ENCODE measurements at places on chromosomes 7 and 10.

GRCh38 chr7:132878204-132878919, 203.5 kb downstream of the CHCHD3 start:
- DNase-seq = no peak

DNA sequence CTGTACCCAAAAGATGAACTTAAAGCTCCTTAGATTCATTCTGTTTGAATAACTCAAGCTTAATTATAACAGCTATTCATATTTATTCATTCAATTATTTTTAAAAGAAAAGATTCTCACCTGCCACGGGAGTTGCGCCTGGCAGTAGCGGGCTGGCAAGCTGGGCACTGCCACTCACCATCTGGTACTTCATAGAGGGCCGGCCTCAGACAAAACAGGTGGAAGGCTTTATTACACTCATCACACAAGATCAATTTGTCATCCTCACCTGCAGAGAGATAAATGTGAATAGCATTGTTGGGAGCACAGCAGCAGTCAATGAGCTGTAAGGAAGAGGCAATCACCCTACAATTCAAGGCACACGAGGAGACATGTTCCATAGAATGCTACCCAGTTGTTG, 15.8 kb downstream of the FZD9 start:
- no peak for DNase-seq

DNA sequence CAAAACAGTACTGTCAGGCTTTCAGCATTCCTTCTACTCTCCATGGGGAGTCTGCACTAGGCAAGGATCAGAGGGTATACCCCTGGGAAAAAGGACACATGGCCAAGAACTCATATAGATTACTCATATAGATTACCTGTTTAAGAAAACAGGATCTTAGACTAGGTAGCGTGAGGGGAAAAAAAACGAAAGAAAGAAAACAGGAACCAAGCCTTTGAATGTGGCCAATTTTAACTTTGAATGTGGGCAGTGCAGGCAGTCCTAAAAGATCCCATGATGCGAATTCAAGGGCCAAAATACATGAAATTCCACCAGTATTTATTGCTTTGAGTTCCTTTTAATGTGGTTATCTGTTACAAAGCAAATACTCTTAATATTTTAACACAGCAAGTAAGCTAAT, 108.6 kb upstream of the TAC1 start:
- DNase-seq = no peak

DNA sequence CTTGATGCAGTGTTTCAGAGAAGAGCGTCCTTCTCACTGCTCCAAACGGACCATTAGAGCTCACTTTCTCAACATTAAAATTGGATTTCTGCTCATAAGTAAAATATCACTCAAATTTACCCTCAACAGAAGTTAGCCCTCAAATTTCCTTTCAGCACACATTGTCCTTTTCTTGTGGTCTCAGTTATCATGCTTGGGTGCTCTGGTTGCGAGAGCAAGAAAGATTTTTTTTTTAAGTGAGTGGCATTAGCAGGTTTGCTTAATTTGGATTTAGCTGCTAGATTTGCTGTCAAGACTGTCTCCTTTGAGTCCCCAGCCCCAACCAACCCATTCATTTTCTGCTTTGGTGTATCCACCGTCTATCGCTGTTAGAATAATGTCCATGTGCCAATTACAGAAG, 2.6 kb upstream of the CH25H start:
- no peak for DNase-seq

GRCh38 chr10:86688398-86688921, 20.1 kb downstream of the LDB3 start:
- peak; percentile 49 for DNase-seq

- no peak for DNase-seq
Observed at GRCh38 chr7:30162622-30163124, 27.9 kb downstream of the MTURN start.
